ENCODE measurements at places on chromosomes 4 and X. TPM values are rescaled to one million over a fixed set of nuclear protein-coding genes. Genes with fewer than 3 reads are reported as not detected.

Gene P2RY4
- not detected for total RNA-seq

Gene PCDH18
- not detected for total RNA-seq

Gene GRID2
- total RNA-seq = not detected

Gene MAGED4B
- total RNA-seq = 10.0 TPM

Gene MAB21L2
- total RNA-seq = not detected

Gene TREX2
- total RNA-seq = 1.6 TPM

Gene RHOXF2
- total RNA-seq = not detected
